Prostate gland (tissue), 2 donors: ENCODE measurements at places on chromosomes 11 and 22.

DNA sequence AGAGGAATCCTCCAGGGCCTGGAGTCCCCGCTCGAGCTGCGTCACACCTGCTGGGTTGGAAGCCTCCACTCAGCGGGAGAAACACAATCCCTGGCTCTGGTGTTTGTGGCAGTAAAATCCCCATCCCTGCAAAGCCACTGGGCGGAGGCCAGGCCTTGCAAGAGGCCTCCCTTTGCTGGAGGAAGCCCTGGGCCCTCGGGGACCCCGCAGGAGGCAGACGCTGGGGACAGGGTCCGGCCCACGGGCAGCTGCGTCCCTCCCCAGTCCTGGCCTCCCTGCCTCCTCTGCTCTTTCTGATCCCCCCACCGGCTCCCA is 194.7 kb downstream of the BRD1 start:
- no peak for DNase-seq

DNA sequence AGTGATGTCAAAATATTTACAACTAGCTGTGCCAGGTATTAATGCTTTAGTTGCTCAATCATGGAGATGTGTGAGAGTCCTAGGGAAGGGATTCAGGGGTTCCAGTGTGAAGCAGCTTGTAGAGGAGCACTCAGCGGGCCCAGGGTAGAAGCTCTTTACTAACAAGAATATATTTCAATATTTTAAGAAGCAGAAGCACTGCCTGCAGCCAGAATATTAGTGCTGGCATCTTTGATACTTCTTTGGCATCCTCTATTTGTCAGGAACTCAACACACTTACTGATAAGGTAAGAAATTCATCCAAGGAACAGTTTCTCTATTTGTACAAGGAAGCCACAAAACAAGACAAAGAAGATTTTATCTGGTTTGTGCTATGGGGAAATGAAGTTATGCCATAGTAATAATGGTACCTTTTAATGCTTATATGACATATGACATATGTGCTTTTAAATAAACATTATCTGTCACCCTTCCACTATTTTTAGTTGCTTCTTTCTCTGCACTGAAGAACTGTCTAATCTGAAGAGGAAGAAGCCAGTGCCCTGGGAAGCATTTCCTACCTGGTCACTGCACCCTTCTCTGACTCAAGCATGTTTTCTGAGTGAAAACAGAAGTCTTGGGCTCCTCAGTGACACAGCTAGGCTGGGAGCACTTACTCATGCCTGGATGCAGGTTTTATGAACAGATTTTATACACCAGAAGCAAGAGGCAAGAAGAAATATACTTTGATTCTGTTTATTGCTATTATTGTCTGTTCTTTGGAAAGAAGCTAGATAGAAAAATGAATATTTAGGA is 388.1 kb upstream of the CCDC90B start:
- DNase-seq: no peak

GRCh38 chr22:37431801-37432707 is 4.8 kb upstream of the ELFN2 start:
- DNase-seq: no peak

GRCh38 chr11:46055371-46055770 is 65.9 kb downstream of the PHF21A start:
- DNase-seq: no peak

DNA sequence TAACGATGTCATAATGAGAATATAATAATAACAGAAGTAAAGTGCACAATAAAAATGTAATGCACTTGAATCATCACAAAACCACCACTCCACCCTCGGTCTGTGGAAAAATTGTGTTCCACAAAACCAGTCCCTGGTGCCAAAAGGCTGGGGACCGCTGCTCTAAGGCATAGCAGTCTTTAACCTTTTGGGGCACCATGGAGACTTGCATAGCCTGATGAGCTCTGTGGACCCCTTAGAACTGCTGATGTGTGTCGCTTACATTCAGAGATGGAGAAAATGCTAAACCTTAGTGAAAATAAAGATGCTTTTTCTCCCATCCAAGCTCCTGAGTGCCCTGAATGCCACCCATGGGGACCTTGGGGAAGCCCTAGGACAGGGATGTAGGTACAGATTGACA is 87.6 kb upstream of the SEPTIN5 start:
- no peak for DNase-seq

GRCh38 chr22:31750365-31751284 is 693 bp upstream of the PRR14L start:
- no peak for DNase-seq
